ENCODE measurements at places on chromosomes 12 and 14.
A peak's percentile ranks its signal among the peaks of the same experiment; 100 is the strongest.

DNA sequence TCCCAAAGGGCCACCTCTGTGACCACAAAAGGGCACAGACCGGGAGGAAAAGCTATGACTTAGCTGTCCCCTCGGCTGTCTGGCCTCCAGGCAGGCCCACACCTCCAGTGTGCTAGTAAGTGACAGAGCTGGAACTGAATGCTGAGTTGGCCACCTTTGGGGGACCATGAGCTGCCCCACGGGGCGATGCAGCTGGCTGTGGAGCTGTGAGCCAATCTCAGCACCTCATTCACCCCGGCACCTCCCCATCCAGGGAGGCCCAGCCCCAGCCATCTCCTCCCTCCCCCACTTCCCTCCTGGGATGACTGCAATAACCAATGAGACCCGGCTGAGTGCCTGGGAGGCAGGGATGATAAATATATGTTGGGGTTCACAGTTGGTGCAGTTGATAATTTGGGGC is 12.2 kb upstream of the TESC start:
- DNase-seq, result no peak

DNA sequence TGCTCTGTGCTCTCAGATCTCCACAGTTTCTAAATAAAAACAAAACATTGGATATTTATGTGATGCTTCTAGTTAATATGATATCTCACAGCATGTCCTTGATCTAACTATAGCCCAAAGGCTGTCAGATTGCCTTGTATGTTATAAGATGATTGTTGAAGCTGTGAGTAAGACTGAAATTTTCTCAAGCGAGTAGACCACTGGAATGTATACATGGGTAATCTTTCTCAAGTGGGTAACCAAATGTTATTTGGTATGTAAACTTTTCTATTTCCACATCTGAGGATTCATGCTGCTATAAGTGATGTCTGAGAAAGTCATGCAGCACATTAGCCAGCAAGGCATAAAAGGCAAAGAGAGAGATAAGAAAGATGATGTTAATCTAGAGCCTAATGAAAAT is 886.7 kb downstream of the NRXN3 start:
- no peak for DNase-seq

GRCh38 chr14:23186913-23187654 is 3.6 kb upstream of the SLC7A8 start:
- peak; percentile 65 for DNase-seq

- no peak for DNase-seq
These were observed 35.0 kb upstream of the CFAP54 start for GRCh38 chr12:96454396-96454795.

GRCh38 chr14:75254381-75254822 is 24.2 kb upstream of the FOS start:
- DNase-seq, result no peak

DNA sequence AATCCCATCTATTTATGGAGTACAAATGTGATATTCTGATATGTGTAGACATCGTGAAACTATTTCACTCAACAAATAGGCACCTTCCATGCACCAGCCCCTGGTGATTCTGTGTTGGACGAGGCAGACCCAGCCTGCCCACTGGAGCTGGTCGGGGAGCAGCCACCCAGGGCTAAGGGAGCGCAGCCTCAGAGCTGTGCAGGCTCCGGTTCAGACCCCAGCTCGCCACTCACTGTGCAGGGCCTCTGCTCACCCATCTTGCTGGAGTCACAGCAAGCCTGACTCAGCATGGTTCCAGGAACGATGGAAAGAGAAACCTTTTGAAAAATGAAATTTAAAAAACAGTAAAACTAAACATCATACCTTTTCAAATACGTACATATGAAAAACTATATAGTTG is 52.3 kb upstream of the BCL11B start:
- DNase-seq, result no peak

DNA sequence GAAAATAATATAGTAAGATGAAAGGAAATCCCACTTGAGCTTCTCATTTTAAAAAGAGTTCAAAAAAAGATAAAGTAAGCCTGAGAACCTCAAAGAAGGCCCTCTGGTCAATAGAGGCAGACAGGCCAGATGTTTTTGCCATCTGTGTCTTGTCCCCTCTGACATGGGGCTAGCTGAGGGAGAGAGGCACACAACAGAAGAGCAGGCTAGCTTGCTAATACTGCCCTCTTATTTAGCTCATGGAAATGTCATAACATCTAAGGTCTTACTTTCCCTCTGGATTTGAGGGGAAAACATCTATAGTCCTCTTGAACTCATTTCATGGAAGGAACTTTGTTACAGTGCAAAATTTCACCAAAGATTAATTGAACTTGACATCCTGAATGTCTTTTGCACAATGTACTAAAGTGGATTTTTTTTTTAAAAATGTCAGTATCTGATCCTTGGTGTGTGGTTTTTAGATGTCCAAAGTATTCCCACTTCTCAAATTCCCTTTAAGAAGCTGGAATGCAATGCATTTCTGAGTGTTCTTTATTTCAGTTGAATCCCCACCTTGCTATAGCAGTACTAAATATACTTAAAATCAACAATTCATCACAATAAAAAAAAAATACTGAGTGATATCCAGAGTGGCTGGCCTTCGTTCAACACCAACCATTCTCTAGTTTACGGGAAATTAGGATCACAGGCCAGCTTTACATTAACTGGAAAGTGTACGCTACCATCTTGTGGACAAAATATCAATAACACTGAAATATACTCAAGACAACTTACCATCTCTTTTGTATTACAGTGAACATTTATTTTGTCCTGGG is 176.7 kb downstream of the PAH start:
- no peak for DNase-seq

- DNase-seq, result no peak
These were observed 155.2 kb upstream of the AVPR1A start for GRCh38 chr12:63305901-63306875.

- DNase-seq, result no peak
These were observed 261.7 kb downstream of the NEDD1 start for GRCh38 chr12:97168804-97169203.

- no peak for DNase-seq
These were observed 195.5 kb downstream of the PPM1H start for GRCh38 chr12:62739266-62740015.
